Activated CD8-positive, alpha-beta memory T cell treated with anti-CD3 and anti-CD28 coated beads for 4 hours (primary cell): ENCODE measurements at places on chromosomes 5 and 9.

GRCh38 chr5:128870373-128870772 lies 94.9 kb upstream of the SLC27A6 start:
- no peak for DNase-seq

DNA sequence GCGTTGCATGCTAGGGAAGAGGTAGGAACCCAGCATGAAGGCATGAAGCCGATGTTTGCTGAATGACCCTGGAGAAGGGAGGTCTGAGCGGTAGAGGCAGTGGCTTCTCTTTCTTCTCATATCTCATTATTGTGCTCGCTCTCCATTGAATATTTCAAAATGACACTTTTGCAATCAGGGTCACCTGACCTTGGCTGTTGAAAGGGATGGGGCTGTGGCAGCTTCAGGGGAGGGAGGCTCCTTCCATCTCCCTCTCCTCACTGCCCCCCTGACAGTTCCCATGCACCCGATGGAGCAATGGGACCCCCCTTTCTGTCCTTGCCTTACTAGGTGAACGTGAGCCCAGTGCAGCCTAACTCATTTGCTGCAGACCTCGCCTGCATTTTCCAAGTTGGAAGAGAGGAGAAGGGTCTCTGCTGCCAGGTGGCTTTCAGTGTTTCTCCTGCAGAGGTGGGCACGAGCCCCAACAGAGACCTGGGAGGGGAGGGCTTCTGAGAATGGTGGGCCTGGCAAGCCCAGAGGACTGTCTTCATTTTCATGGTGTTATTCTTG lies 17.9 kb downstream of the STC2 start:
- DNase-seq = no peak

DNA sequence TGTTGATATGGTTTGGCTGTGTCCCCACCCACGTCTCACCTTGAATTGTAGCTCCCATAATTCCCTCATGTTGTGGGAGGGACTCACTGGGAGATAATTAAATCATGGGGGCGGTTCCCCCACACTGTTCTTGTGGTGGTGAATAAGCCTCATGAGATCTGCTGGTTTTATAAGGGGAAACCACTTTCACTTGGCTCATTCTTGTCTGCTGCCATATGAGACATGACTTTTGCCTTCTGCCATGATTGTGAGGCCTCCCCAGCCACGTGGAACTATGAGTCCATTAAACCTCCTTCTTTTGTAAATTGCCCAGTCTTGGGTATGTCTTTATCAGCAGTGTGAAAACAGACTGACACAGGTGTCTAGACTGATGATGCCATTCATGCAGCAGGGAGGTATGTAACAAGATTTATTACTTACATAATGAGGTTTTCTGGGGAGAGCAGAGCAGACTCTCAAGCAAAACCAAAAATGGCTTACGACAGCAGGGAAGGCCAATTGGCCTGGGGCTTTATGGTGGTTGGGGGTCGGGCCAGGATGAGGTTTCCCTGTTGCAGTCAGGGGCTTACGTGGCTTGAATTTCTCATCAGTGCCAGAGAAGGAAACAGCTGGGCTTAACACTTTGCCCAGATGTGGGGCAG lies 9.5 kb upstream of the COMMD10 start:
- DNase-seq = no peak

- DNase-seq = no peak
Measured at GRCh38 chr5:149932445-149933350, 11.9 kb downstream of the PDE6A start.

- DNase-seq = no peak
Measured at GRCh38 chr9:85510830-85511504, 230.8 kb downstream of the AGTPBP1 start.

DNA sequence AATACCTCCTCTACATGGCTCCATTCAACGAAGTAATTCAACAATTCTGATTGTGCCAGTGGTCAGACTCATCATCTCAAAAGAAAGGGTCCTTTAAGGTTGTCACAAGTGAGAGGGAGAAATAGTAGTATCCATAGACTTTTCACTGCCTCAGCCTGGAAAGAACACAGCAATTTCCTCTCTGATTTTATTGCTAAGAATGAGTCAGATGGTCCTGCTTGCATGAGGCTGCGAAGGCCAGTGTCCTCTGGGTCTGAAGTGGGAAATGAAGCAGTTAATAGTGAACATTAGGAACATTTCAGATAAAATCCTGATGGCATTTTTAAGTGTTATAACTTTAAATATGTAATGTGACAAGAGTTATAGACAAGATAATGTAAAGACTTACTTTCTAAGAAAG lies 979.0 kb downstream of the EFNA5 start:
- DNase-seq = no peak

- no peak for DNase-seq
Measured at GRCh38 chr5:32600054-32600622, 14.8 kb downstream of the SUB1 start.

DNA sequence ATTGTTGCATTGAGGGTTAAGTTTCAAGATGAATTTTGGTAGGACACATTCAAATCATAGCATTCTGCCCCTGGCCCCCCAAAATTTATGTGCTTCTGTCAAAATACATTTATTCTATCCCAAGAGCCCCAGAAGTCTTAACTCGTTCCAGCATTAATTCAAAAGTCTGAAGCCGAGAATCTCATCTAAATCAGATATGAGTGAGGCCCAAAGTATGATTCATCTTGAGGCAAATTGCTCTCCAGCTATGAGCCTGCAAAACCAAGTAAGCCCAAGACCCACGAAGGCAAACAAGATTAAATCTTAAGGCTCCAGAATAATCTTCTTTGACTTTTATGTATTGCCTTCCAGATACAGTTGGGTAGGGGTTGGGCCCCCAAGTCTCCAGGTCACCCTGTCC lies 19.2 kb downstream of the TNPO1 start:
- no peak for DNase-seq

GRCh38 chr5:337563-338130 lies 16.1 kb downstream of the AHRR start:
- DNase-seq = no peak
